CD4-positive, alpha-beta T cell treated with Interferon alpha-2 for 1 hour (primary cell): ENCODE measurements at places on chromosomes 12 and 14.

DNA sequence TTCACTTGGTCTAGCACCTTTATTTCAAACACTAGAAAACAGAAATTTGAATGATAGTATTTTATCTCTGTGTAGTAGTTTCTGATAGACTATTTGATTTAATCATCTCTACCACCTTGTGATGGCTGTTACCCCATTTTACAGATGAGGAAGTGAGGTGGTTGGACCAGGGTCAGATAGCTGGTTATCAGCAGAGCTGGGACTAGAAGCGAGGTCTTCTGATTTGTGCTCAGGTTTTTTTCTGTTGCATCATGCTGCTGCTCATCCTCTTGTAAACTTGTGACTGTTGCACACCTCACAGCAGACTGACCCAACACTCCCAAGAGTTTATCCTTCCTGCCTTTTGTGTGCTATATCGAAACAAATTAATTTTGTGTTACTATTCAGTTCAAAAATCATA lies 10.1 kb upstream of the MANSC4 start:
- DNase-seq = no peak

GRCh38 chr12:52020539-52021336 lies 14.0 kb downstream of the TAMALIN start:
- DNase-seq = peak; percentile 74

DNA sequence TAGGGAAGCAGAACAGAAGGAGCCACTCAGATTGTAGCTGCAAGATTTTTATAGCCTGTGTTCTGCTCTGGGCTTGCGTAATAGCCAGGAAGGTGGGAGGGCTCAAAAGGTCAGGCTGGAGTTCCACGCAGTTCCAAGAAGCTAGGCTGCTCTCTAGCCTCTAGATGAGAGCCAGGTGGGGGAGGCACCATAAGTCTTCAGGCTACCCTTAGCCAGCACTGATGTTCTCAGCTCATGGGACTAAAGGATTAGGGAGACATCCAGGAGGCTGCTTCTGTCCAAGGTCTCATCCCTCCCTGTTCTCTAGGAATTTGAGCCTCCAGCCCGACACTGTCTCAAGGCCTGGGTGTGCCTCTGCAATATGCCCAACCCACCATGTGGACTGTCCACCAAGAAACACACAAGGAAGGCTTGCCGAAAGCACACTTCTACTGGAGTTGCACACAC lies 1.7 kb downstream of the LMBR1L start:
- DNase-seq = peak; percentile 21

GRCh38 chr12:67994046-67994445 lies 4.8 kb downstream of the IFNG-AS1 start:
- DNase-seq = no peak
